SJSA1 (cell line): ENCODE measurements at places on chromosomes 1 and 21. TPM values are rescaled to one million over a fixed set of nuclear protein-coding genes. Genes with fewer than 3 reads are reported as not detected.

Gene EDN2
- 3.0 and 6.7 TPM in 2 replicates for total RNA-seq

DNA sequence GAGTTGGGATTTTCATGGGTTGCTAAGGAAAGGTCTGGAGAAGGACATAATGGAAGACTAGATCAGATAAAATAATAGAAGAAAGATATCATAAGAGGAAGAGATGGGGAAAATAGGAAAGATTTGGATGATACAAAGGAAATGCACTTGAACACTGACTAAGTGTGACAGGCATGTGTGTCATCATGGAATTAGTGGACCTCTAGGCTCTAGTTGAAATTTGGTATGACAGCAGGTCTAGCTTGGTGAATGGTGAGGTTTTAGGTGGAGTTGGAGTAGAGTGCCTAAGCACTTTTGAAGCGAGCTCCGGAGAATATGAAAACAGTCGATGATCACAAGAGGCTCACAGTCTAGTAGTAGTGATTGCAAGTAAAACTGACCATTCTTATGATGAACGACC, 73.0 kb upstream of the PTGS2 start:
- no peak for DNase-seq

DNA sequence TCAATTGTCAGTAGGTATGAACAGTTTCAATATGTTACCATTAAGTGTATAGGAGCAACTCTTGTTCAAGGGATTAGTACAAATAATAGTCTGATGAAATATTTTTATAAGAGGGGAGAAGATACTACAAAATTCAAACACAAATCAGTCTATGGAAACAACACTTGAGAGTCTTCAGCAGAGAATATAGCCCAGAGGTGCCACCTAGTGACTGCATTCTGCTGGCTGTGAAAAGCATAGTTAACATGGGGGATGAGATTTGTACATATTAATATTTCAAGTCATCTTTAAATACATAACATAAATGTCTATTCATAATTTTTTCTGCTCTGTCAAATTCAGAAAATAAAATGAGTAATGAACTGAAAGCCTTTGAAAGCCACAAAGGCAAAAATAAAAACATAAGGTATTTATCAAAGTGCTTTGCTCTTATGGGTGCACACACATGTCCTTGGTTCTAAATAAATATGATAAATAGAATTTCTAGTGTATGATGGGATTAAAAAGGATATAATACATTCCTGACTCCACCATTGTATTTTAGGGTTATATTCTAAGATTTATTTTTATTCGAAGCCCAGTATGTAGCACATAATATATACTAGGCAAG, 440.9 kb upstream of the ZRANB2 start:
- DNase-seq = peak; percentile 14

Gene KLHDC7A
- not detected in 2 replicates for total RNA-seq

- DNase-seq = peak; percentile 87
Measured at GRCh38 chr1:94094469-94095111, 26.4 kb downstream of the ABCA4 start.

DNA sequence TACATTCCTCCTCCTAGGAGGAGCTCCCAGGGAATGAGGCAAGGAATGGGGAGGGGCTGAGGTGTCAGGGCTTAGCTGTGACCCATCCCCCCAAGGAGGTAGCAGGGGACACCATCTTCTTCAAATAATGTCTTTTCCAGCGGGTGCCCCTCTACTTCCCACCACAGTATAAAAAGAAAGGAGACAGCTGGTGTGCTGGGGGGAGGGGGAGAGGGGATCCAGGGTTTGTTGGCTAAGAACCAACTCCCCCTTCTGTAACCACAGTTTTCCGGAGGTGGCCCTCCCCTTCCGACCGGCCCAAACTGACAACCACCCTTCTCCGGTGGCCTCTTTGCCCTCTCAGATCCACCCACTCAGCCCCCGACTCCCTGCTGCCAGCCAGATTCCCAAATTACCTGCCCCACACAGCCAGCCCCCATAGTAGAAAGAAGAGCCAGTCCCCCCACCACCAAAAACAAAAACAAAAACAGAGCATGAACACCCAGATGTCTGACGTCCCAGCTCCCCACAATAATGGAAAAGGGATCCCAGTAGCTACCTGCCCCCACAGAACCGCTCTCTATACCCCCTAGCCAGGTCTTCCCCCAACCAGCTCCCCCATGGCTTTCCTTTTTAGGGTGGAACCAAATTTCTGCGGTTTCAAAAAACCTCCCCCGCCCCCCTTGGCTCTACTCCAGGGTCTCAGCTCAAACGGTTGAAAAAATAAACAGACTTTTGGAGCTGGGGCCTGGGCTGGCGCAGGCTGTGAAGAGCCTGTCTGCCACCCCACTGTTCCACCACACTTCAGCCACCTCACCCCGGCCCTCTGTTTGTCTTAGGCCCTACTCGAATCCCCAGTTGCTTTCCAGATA, 2.1 kb downstream of the ARHGEF2 start:
- peak; percentile 91 for DNase-seq

- DNase-seq = no peak
Measured at GRCh38 chr21:41926117-41926806, 27.6 kb downstream of the C2CD2 start.

DNA sequence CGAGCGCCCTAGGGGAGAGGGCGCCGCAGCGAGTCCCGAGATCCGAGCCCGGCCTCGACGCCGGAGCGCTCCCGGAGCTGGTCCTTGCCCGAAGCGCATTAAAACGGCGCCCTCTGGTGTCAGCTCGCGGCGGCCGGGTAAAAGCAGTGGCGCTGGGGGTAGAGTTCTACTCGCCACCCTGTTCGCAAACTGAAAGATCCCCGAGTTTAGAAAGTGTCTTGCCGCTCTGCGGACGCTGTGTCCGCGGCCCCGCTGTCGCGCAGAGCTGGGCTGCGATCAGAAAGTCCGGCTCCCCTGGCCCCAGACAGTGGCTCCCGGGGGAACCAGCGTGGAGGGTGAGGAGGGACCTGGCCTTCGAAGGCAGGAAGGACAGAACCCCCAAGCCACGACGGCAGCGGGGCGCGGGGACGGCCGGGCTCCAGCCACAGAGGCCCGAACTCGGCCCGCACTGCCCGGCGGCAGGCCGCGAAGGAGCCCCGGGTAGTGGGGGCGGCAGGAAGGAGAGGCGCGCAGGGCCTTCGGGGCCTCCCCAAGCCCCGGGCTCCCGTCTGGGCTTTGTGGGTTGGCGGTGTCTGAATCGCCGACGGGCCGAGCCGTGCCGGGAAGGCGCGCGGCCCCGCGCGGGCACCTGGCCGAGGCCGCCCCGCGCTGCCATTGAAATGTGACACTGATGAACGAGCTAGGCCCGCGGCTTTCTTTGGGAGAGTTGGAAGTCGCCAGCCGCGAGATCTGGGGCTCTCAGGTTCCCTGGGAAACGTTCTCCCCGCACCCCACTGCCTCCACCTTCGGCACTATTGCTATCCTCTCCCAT, 39.1 kb upstream of the NFIA start:
- DNase-seq = peak; percentile 66

Gene SH3BGR
- total RNA-seq = 5.2 and 104 TPM in 2 replicates

Gene HP1BP3
- total RNA-seq = 160 and 201 TPM in 2 replicates

Gene ATP1A4
- total RNA-seq = not detected in 2 replicates

Gene NMNAT1
- total RNA-seq = 29.4 and 49.0 TPM in 2 replicates

Gene ITLN1
- not detected in 2 replicates for total RNA-seq

DNA sequence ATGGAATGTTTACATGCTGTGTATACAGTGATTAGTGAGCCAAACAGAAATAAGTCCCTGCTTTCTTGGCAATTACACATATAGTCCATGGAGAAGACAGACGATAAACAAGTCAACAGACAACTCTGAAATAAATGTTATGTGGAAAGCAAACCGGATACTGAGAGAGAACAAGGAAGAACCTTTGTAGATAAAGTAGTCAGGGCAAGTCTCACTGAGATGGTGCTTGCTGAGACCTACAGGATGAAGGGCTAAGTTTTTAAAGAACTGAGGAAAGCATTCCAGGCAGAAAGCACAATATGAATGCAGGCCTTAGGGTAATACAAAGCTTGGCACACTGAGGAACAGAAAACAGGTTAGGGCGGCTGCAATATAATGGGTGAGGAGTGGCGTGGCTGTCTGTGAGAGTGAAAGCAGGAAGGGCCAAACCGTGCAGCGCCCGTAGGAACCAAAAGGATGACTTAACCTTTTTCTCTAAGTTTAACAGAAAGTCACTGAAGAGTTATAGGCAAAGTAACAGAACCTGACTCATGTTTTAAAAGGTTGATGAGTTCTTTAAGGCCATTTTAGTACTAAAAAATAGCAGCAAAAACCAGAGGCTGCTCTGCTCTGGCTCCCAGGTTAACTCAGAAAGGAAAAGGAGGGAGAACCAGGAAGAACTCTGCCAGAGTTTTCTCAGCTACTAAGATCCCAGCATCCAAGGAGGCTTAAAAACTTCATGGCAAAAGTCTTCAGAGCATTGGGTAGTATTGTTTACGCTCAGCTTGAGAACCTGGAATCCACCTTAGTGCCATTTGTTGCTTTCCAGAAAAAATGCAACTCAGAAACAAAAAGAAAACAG, 8.7 kb upstream of the TTF2 start:
- no peak for DNase-seq

Gene AJAP1
- total RNA-seq = not detected in 2 replicates

DNA sequence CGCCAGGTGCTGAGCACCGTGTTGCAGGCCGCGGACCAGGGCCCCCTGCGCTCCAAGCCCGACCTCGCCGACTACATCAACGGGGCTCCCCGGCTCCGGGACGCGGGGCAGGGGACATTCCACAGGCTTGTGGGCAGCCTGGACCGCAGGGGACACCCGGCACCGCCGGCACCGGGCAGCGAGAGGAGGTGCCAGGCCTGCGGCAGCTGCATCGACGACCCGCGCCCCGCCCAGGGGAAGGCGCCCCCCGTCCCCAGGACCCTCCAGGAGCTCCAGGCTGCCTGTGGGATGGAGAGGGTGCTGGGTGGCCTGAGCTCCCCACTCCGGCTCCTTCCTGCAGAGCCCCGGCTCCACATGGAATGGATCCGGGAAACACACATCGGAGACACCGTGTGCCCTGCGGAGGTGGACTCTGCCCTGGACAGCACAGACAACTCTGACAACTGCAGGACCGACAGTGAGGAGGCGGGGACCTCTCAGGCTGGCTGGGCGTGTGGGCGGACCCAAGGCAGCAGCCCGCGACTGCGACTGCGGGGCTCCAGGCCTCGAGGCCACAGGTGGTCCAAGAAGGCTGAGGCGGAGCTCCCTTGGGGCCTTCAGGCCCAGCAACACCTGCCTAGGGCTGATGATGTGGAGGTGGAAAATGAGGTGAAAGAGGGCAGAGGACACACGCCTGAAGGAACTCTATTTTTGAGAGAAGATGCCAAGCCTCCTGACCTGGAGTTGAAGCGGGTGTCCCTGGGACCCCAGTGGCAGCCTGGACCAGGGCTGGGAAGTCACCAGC, 22.8 kb downstream of the KIAA1614 start:
- DNase-seq = no peak

- peak; percentile 24 for DNase-seq
Measured at GRCh38 chr1:227782226-227782625, 33.2 kb upstream of the PRSS38 start.

DNA sequence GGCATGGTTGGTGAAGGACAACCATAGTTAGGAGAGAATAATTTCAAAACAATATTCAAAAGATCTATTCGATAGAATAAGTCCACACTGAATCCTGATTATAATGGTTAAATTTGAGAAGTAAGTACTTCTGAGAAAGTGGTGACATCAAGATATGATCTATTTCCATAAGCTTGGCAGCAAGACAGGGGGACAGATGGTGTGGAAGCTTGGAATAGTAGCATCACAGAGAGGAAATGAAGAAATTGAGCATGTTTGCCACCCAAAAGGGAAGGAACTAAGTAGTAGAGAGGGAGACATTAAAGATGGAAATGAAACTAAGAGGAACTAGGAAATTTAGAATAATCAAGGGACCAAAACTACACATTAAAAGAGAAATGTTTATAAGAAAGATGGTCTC, 94.5 kb downstream of the OLFM3 start:
- no peak for DNase-seq

GRCh38 chr1:206737729-206738201, 32.8 kb upstream of the IL19 start:
- DNase-seq = no peak

GRCh38 chr1:209404577-209404976, 178.9 kb upstream of the CAMK1G start:
- DNase-seq = no peak

DNA sequence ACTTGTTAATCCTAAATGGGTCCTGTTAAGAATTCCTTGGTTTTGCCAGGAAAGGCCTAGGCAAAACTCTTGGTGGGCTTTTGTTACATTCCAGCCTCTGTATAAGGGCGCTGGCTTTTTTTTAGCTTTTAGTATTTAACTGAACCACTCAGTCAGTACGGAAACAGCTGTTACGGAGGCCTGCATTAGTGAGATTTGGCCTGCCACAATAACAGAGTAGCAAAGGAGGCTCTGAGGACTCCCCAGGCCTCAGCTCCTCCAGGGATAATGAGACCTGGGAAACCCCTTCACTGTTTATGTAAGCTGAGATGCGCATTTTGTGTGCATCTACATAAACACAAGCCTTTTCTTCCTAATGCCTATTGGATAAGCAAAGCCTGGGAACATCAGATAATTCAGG, 210.2 kb downstream of the APP start:
- DNase-seq = no peak

DNA sequence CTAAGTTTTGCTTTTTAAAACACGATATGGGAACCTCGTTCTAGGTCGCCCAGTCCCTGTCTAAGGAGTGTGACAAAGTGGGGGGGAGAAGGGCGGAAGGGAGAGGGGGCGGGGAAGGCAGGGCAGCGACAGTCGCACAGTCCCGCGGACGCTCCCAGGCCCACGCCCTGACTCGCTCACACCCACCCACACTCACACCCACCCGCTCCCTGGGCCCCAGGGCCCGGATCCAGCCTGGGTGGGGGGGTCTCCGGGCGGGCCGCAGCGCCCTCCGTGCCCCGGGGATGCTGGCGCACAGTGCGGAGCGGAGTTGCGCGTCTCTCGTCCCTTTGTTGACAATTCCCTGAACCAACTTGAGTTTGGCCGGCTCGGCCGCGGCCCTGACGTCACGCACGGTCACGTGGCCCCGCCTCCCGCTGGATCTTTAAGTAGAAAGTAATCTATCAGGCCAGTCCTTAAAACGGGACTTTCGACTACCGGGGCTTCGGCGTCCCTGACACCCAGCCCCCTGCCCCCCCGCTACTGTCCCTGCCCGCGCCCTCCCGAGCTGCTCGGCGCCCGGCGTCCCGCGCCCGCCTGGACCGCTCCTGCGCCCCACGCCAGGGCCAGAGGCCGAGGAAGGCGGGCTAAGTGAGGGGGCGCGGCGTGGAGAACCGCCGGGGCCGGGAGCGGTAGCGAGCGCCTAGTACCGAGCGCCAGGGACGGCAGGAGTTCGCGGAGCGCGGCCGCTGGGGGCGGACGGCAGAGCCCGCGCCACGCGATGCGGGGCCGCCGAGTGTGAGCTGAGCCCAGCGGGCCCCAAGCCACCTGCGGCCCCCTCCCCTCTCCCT, at the start of gene FOXD3:
FOXD3 (plus strand) TSS at position 454 of the 830 bp plus-strand sequence. CDS start 492 bp downstream, outside the sequence.
- peak; percentile 22 for DNase-seq

Gene GALE
- 31.5 and 55.4 TPM in 2 replicates for total RNA-seq

DNA sequence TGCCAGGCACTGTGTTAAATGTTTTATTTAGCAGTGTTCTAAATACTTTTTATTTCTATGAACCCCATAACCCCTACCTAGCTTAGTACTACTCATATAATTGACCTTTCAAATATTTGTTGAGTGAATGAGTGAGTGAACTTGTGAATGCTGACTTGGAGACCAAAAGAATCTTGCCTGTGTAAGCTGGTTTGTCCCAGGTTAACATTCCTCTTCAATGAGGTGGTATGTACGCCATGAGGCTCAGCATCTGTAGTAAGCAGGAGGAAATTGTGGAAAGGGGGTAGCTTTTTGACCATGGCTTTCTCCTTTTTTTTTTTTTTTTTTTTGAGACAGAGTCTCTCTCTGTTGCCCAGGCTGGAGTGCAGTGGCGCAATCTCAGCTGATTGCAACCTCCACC, 14.6 kb downstream of the MED18 start:
- DNase-seq = peak; percentile 51

- no peak for DNase-seq
Measured at GRCh38 chr1:207470927-207471326, 16.8 kb downstream of the CR2 start.

Gene TSPAN1
- not detected in 2 replicates for total RNA-seq
